Prostate gland (tissue), 2 donors: ENCODE measurements at places on chromosomes 4 and X. TPM values are rescaled to one million over a fixed set of nuclear protein-coding genes. Genes with fewer than 3 reads are reported as not detected.

- no peak for DNase-seq
Measured at GRCh38 chr4:43547561-43547960, 655.0 kb downstream of the GRXCR1 start.

GRCh38 chr4:40240040-40240653 is 43.3 kb downstream of the RHOH start:
- no peak for DNase-seq

The CT45A5 gene
- not detected for total RNA-seq

- no peak for DNase-seq
Measured at GRCh38 chrX:19893727-19894126, 6.3 kb upstream of the SH3KBP1 start.

GRCh38 chrX:105210258-105210657 is 10.2 kb downstream of the TEX13A start:
- DNase-seq, result no peak

The ITIH6 gene
- total RNA-seq, result 3.7 TPM

The CENPI gene
- total RNA-seq, result 1.0 TPM

DNA sequence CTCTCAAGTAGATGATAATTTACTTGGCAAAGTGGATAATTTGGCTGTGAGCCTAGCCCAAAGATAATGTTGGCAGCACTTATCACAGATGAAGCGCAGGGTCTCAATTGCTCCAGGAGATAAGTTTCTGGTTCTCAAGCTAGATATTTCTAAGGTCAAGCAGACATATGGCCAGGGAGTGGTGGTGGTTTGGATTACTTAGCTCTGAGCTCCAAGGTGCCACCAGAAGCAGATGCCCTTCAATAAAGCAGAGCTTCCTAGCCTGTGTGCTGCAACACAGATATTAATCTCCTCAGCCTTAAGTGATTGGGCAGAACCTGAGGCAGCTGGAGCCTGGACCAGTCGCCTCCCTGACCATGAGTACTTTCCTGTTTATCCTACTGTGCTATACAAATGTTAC is 79.2 kb upstream of the NALF2 start:
- no peak for DNase-seq

The NSUN7 gene
- 14.3 TPM for total RNA-seq

GRCh38 chrX:119871245-119871598 is 311 bp downstream of the RNF113A start:
- DNase-seq, result no peak

The ETNPPL gene
- total RNA-seq, result not detected

GRCh38 chrX:79511799-79512198 is 144.7 kb upstream of the ITM2A start:
- DNase-seq, result no peak

DNA sequence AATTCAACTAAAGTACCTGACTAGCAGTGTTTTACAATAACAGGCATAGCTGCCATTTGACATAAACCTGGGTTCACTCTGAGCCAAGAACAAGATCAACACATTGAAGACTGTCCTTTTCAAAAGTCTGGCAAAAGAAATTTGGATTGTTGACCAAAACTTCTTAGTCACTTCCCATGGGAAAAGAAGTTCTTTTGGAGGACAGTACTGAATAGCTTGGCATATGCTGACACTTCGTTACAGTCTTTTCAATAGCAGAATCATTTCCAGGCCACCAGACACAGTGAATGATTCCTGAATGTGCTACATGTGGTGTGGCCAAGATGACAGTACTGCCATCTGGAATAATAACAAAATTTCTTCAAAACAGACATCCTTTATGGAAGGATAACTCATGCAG is 560.3 kb downstream of the GRID2 start:
- DNase-seq, result no peak

GRCh38 chr4:88759039-88759894 is 61.6 kb upstream of the NAP1L5 start:
- no peak for DNase-seq

DNA sequence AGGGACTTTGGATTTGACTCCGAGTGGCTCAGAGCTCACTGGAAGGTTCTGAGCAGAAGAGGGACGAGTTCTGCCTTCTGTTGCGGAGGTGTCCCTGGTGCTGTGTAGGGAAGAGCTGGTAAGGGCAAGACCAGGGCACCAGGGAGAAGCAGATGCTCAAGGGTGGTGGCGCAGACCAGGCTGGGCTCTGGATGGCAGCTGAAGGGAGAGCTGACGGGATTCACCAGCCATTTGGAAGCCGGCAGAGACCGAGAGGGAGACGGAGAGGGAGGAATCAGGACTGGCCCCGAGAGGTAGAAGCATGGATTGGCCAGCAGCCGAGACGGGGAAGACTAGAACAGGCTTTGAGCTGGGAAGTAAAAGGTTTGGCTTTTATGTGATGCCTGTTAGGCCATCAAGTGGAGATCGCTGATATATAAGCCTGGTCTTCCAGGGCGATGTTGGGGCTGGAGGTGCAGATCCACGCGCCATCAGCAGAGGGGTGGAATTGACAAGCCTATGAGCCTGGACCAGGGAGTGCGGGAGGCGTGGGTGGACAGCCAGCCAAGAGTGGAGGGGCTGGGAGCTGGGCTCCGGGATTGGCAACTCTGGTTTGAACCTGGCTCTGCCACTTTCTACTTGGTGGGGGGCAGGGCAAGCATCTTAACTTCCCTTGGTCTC is 43.4 kb downstream of the ADRA2C start:
- DNase-seq, result no peak

DNA sequence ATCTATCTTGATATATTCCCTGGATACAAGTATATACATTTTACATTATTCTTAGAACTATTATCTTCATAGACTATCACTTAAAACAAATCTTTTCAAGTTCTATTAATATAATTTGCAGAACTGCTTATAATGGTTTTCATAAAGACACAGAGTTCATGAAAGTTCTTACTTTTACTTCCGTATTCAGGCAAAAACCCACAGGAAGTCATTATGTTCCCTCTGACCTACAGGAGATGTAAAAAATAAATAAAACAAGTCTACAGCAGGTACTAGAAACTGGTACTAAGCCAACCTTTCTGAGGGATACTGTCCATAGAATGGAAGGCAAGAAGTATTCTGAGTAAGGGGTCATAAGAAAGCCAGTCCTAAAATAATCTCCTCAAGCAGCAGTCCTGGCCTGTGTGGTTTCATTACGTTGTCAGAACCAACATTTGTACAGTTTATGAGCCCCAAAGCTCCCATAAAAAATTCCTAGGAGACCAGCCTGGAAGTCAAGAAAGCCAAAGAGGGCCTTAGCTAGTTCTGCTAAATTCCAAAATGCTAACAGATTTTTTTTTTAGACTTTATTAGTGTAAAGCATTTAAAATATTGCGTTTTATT is 68.6 kb downstream of the CAMK2D start:
- no peak for DNase-seq
